ENCODE measurements at places on chromosomes 1 and 21.

DNA sequence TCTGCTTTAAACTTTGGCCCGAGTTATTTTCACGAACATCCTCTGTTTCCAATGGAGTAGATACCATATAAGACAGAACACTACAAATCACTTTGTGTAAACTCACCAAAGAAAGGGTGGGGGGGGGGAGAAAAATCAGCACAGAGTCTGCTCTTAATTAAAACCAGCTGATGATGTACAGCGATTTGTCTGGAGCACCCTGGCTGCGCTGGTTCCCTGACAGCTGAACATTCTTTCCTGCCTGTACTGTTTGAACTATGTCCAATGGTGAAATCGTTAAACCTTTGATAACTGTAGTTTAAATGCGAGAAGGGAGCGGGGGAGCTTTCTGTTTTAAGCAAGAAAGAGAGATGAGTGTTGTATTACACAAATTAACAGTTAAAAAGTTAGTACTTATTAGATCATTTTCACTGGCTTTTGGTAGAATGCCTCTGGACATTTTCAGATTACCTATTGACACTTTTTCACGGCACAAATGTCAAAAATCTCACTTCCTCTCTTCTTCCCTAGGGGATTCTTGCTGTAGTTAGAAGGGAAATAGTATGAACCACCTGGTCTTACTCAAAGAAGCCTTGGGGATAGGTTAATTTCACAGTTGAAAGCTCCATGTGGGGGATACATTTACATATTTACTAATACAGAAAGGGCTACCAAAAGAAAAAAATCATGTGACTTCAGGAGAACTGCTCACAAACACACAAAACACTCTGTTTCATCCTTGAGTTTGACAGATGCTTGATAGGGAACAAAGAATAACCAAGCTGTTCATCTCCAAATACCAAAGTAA is 140.2 kb upstream of the RUNX1 start:
- peak; percentile 28 for DNase-seq

DNA sequence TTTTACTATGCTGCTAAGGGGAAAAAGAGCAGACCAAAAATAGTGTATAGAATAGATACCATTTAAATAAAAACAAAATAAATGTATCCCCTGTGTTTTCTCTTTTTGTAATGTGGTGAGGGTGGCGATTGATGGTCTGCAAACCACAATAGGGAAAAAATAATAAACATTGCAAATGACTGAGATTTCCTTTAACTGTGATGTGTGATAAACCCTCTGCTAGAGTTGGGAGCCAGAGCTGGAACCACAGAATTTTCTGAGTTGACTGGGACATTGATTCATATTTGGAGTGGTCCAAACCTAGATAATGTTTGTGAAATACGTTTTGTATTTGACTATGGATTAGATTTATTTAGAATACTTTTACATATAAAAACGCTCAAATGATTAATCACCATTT is 70.6 kb upstream of the PTGFR start:
- DNase-seq = no peak

DNA sequence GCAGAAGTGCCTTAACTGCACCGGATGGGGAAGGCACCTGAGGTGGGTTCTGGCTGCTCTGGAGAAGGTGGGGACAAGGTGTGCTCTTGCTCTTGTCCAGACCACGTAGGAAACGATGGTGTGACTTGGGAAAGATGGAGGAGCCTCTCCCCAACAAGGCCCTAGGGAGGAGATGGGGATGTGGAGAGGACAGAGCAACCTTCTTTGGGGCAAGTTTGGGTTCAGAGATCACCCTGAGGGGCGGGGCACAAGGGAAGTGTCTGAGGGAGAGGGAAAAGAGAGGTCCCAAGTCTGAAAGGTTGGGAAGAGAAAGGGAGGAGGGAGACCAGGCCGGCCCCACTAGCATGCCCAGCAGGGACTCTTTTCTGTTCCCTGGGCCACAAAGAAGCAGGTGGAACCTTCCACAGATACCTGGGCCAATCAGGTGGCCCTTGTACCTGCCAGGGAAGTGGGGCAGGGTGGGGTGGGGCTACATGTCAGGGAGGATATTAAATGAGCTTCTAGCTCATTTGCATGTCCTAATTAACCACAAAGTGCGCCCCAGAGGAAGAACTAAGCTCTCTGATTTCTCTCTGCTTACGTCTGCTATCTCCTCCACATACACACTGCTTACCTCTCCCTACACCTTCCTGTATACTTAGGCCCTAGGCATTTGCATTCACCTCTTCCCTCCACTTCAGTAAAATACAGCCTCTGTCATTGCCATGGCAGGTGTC is 15.9 kb downstream of the INKA2 start:
- no peak for DNase-seq

- DNase-seq = peak; percentile 44
Measured at GRCh38 chr21:27953340-27954045, 986.6 kb upstream of the ADAMTS5 start.

Data from lung (tissue), 17 donors.